Tibial nerve (tissue), 4 donors: ENCODE measurements at places on chromosomes 7 and 10.
A peak's percentile ranks its signal among the peaks of the same experiment; 100 is the strongest.

GRCh38 chr10:86652361-86653202 lies 1.8 kb upstream of the OPN4 start:
- no peak for DNase-seq

DNA sequence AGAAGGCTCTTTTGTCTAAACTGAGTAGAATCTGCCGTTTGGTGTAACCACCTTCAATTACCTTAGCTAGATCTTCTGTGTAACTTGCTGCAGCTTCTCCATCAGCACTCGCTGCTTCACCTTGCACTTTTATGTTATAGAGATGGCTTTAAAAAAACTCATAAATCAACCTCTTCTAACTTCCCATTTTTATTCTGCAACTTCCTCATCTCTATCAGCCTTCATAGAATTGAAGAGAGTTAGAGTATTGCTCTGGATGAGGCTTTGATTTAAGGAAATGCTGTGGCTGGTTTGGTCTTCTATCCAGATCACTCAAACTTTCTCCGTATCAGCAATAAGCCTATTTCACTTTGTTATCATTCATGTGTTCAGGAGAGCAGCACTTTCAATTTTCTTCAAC lies 1131.9 kb upstream of the CELF2 start:
- DNase-seq: no peak

DNA sequence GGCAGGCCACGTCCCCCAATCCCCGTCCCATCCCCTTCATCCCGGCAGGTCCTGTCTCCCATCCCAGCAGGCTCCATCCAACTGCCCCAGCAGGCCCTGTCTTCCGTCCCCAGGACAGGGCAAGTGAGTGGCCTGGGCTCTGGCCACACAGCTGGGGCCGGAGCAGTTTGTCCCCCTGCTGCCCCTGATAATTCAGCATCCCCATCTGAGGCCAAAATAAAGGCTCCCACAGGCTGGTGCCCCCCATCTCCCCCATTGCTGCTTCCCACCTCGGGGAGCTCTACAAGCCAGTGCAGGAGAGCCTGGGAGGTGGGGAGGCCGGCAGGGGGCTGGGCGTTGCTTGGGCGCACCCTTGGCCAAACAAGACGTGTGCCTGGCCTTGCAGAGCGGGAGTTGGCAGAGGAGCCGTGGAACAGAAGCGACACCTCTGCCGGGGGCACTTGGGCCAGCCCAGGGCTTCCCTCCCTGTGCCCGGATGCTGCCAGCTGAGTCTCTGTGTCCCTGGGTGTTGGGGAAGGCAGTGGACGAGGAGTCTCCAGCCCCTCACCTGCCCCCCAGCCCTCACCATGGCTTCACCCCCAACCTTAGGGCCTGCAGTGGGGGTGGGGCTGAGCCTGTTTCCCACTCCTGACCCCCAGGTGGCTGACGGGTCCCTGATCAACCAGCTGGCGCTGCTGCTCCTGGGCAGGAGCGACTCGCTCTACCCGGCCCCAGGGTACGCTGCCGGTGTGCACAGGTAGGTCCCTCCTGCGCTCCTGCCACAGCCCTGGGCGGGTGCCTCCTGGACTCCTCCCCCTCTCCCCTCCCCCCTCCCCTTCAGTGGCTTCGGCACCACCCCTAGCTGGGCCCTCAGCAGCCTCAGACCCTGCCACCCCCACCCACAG lies 14.0 kb downstream of the AP5Z1 start:
- no peak for DNase-seq

- DNase-seq: peak; percentile 57
These were observed 144.1 kb upstream of the FAM171A1 start for GRCh38 chr10:15515202-15515601.

GRCh38 chr10:89032141-89032891 lies 41.7 kb downstream of the FAS start:
- no peak for DNase-seq

- DNase-seq: no peak
These were observed 82.9 kb downstream of the GRID1 start for GRCh38 chr10:86283466-86284287.

DNA sequence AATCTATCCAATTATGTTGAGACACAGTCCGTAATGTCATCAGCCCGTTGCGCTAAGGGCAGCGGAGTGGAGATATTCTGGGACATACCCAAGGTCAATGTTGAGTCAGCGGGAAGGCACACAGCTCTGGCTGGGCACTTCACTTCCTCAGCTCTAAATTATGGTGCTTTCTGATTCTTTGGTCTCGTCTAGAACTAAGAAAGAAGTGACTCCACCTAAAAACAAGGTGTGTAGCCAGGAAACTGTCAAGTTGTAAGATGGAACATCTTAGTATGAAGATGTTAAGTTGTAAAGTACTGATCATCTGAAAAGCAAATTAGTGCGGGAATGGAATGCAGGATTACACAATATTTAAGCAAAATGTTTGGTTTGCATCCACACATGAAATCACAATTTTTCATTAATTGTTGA lies 43.1 kb downstream of the BAIAP2L1 start:
- DNase-seq: no peak

- no peak for DNase-seq
These were observed 6.3 kb upstream of the SLC13A4 start for GRCh38 chr7:135734343-135734689.

DNA sequence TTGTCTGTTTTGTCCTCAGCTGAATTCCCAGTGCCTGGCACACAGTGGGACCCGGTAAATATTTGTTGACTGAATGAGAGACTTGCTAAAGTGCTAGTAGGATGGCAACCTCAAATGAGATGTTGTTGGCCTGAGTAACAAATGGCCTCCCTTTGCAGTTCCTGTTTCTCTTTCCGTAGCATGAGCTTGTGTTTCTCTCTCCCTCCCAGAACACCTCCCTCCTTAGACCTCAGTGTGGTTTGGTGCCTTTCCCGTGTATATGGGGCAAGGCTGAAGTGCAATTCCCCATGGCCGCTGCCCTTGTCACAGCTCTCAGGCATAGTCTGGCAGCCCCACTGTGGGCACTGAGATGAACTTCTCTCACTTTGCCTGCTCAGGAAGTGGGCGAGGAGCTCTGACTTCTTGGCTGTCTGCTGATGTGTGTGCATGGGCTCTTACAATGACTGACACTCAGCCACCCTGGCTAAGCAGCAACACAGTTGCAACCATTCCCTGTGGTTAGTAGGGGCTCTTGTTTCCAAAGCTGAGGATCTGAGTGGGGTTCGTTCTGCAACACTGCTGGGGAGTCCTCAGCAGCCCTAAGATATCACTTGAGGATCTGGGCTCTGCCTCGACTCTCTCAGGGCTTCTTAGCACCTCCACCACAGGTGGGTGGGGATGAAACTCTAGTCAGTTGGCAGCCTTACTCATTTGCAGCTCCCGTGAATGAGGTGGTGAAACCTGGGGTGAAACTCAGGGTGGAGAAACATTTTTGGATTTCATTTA lies 136.1 kb downstream of the ICA1 start:
- no peak for DNase-seq

- DNase-seq: no peak
These were observed 124.5 kb upstream of the RET start for GRCh38 chr10:42952349-42952748.

DNA sequence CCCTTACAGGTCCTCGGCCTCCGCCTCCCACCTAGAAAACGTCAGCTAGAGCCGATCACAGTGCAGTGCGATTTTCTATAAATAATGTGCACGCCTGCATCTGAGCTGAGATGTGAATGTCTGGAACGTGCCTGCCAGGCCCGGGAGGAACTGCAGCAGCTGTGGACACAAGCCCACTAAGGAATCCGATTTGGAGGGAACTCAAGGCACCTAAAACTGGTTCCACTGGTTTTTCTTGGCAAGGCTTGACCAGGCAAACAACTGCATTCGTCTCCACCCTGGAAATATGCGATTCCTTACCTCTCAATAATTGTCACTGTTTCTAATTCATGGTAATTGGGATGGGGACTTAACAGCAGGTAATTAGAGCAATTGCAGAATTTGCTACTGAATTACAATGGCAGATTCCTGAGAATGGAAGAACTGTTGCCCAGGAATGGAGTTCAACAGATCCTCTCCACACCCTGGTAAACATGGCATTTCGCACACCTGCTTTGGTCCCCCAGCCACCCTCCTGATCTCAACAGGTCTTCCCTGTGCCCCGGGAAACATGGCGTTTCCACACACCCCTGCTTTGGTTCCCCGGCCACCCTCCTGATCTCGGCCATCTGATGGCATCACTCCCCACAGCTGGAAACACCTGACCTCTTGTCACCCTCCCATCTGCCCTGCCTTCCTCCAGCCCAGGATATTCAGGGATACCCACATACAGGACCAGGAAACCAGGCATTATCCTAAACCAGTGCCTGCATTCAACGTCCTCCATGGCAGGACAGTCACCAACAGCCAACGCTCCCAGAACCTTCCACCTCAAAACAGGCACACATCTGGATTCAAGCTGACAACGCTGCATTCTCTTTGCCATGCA lies 76.0 kb downstream of the DIP2C start:
- DNase-seq: no peak

- DNase-seq: no peak
These were observed 212.0 kb upstream of the TBX20 start for GRCh38 chr7:35465791-35466336.

GRCh38 chr10:11104772-11105675 lies 87.4 kb downstream of the CELF2 start:
- DNase-seq: no peak

GRCh38 chr7:44847509-44847919 lies 373 bp downstream of the H2AZ2 start:
- peak; percentile 73 for DNase-seq

DNA sequence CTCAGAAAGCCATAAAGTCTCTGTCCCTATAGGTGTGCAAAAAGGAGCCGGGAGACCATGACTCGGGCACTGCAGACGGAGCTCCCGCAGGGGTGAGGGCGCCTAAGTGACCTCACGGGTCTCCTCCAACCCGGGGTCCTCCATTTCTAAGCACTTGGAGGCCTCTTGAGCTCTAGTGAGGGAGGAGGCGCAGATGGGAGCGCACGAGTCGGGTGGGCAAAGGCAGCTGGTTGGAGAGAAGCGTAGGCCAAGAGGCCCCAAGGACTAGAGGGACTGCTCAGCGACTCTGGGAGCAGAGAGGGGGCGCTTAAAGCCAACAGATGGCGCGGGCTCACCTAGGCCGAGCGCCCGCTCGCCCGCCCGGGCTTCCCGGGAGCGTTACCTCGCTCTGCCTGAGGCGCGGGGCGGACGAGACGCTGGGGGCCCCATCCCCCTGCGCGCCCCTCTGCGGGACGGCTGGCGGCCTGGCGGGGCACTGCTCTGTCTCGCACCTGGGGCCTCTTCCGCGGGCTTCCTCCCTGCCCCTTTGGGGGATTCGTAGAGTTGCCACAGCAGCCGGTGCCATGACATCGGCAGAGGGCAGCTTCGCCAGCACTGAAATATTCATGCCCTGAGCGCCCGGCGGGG lies 523 bp upstream of the CDH23 start:
- peak; percentile 36 for DNase-seq

GRCh38 chr10:75540981-75541380 lies 109.6 kb downstream of the LRMDA start:
- DNase-seq: no peak

DNA sequence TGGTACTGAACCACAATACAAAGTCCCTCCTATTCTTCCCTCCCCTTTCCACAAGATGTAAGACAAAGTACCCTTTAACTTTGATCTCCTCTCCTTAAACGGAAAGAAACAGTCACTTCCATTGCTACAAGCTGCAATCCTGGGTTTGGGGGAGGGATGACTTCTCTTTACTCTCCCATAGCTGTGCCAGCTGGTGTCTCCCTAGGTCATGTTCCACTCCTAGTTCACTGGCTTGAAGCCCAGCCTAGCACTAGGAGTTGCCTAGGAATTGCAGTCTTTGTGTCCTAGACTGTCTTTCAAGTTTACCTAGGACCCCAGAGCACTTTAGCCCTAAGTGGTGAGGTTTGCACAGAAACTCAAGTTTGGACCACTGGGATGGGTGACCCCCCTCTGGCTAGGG lies 311.1 kb downstream of the HPSE2 start:
- no peak for DNase-seq

- DNase-seq: no peak
These were observed 42.5 kb downstream of the FOXK1 start for GRCh38 chr7:4724648-4725013.

GRCh38 chr10:95445223-95445836 lies 115.8 kb downstream of the SORBS1 start:
- DNase-seq: peak; percentile 63

GRCh38 chr10:69639291-69640195 lies 9.5 kb downstream of the FAM241B start:
- DNase-seq: peak; percentile 53

- no peak for DNase-seq
These were observed 422.2 kb upstream of the MTPN start for GRCh38 chr7:136399385-136399784.

DNA sequence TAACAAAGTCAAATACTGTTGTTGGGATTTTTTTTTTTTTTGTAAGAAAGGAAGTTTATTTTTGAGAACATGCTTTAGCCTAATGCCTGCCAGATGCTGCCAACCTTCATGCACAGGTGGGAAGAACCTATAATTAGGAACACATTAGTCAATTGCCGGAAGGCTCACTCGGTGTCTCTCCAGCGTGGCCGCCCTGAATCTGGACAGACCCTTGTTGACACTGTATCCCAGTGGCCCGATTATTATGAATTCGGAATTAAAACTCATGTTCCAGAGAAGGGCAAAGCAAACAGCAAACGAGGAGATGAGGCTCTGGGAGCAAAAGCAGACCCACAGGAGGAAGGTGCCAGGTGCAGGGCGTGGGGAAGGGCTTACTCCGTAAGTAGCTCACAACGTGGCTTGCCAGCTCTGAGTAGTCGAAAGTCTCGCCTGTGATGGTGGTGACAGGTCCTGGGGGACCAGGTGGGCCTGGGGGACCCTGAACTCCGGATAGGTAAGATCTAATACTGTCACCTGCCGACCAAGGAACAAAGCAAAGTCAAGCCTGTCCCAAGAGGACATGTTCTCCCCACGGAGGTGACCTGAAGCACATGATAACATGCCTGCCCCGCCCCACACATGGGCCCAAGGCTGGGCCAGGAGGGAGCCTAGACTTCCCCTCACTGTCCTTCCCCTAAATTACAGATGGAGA lies 48.3 kb downstream of the COL17A1 start:
- no peak for DNase-seq

GRCh38 chr10:124665980-124666379 lies 78.2 kb downstream of the FAM53B start:
- DNase-seq: no peak

DNA sequence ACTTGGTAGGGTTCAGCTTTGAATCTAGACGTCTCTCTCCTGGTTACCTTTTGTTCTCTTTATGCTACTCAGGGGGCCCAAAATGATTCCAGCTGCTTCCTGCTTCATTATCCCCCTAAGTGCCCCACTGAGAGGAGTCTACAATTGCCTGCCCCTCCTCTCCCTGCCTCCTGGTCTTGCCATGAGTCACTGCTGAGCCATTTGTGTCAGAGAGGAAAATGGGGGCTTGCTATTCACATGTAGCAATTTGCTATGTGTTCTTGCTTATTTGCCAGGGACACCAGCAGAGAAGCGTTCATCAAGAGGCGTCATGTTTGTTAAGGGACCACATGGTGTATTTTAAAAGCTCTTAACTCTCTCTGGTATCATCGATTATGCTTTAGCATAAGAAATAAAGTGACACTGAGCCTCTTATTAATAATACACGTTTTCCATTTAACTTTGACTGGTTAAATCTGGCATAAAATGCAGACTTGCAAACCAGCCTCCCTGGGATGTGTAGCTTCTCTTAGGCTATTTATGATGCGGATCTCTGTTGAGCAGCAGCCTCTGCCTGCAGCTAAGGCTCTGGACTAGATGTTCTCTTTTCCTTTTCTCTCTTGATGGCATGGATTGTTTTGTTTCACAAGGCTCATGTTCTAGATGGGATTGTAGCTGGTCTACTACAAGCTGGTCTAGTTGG lies 239.3 kb downstream of the AUTS2 start:
- DNase-seq: no peak

- DNase-seq: no peak
These were observed 25.7 kb upstream of the ENTPD1 start for GRCh38 chr10:95730233-95730632.

GRCh38 chr7:85274454-85274853 lies 87.6 kb upstream of the SEMA3D start:
- DNase-seq: no peak
